ENCODE measurements at places on chromosomes 7 and 10. TPM values are rescaled to one million over a fixed set of nuclear protein-coding genes. Genes with fewer than 3 reads are reported as not detected.

HOXA11 gene
- not detected for total RNA-seq

- no peaks in the 10 kb centered on the region for H3K36me3 ChIP-seq
- H3K27me3 ChIP-seq: no peaks in the 10 kb centered on the region
- DNase-seq: no peak
These were observed 30.2 kb downstream of the UNC5B start for GRCh38 chr10:71242622-71243009.

DNA sequence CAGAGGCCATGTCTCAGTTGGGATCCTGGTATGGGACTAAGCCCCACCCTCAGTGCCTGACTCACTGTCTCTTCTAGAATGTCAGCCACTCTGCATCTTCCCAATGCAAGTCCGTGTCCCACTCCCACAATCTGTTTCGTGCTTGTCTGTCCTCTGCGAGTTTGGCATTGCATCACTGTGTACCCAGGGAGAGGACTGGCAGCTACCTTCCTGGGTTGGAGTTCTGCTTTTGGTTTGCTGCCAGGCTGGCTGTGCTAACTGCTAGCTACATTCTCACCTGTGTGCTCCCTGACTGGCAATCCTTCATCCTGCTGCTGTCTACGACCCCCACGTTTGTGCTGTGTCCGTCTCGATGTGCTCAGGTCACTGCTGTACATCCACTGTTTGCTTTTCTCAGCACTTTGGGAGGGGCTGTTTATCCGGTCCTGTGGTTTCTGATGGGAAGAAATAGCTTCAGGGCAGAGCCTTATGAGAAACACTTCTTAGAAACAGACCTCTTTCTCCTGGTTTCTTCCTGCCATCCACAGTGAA, 56.0 kb upstream of the GLI3 start:
- no peak overlapping the region for H3K27ac ChIP-seq
- H3K27me3 ChIP-seq: no peaks in the 10 kb centered on the region
- H3K4me3 ChIP-seq: no peak overlapping the region
- DNase-seq: no peak

GRCh38 chr7:7746458-7746857, 28.1 kb upstream of the RPA3 start:
- H3K4me1 ChIP-seq: no peaks in the 10 kb centered on the region
- no peaks in the 10 kb centered on the region for H3K27me3 ChIP-seq
- no peak overlapping the region for H3K27ac ChIP-seq
- H3K4me3 ChIP-seq: no peak overlapping the region

GRCh38 chr10:124222318-124222987, 129.1 kb upstream of the CHST15 start:
- no peaks in the 10 kb centered on the region for H3K27me3 ChIP-seq
- peak; percentile 35 for DNase-seq
- peaks cover 12% of the 10 kb centered on the region for H3K4me1 ChIP-seq
- no peak overlapping the region for H3K4me3 ChIP-seq
- no peaks in the 10 kb centered on the region for H3K36me3 ChIP-seq

CCDC3 gene
- 173 TPM for total RNA-seq

Measured in ovary (tissue), 10 donors.